ENCODE measurements at places on chromosomes 12 and 14.

- DNase-seq: no peak
These were observed 1.1 kb downstream of the NUMB start for GRCh38 chr14:73457041-73457923.

DNA sequence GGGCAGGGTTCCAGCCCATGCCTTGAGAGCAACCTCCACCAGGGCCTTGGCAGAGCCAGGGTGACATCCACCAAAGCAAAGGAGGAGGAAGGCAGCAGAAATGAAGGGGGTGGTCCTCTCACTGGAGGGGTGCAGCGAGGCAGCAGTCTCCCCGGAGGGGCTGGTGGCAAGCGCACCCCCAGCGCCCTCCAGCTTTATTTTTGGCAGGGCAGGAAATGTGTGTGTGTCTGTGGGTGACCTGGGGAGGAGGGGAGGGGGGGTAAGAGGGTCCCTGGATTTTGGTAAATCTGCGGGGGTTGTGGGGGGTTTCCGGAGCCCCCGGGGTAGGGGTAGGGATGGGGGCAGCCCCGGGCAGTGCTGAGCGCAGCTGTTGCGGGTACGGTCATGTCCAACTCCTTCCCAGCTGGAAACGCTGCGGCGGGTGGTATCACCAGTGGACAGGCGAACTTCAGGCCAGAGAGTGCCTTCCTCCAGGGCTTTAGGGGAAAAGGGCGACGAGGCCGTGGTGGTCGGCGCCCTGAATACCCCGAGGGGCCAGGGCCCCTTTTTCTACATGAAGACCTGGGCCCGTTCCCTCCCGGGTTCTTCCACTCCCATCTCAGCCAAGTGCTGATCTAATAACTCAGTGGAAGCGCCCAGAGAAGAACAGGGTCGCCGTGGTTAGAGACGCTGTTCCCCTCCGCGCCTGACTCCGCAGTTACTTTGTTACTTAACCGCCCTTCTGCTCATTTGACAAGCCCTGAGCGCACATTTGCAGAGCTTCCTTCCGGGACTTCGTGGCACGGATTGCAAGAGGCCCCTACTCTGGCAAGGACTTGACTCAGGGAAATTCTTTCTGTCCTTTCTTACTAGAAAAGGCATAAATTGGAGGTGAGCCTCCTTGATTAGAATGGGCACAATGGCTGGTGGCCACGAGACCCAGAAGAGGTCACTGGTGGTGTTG, 55.2 kb downstream of the FOS start:
- peak; percentile 20 for DNase-seq

DNA sequence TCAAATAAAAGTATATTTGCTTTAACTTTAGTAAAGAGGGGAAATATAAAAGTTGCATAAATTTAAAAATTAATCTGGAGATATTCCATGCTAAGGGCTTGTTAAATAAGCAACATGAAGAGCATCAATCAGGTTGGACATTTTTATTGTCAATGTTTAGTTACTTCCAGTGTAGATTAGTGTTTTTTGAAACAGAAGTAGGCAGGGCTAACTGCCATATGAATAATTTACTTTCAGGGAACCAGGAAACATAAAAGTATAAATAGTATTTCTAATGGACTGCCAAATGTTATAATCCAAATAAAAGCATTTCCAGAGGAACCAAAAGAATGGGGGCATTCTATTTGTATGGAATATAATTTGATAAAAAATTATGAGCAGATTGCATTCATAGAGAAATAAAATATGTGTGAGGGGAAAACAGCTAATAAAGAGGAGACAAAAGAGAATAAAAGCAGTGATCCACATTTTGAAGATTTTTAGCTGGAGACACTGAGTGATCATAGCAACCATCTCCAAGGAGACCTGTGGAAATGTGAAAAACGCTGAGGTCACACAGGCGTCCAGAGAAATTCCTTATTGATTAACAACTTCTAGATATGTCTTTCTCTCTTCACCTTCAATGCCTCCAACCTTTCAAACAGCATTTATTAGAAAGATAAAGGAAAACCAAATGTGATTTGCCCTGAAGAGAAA, 70.8 kb downstream of the SRGAP1 start:
- DNase-seq: no peak

DNA sequence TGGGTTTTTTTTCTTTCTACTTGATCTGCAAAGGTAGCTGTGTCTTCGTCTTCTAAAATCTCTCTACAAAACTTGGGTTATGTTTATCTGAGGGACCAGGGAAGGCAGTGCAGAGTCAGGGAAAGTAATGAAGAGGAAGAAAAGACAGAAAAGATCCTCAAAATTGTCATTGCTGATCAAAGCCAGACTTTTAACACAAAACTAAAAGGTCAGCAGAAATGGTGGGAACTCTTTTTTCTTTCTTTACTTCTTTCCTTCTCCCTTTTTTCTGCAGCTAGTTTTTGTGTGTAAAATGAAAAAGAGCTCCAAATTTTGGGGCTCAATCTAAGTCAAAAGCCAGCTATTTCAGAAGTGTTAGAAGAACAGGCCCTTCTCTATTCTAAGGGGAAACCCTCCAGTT, 11.9 kb downstream of the DPF3 start:
- DNase-seq: no peak

- DNase-seq: no peak
These were observed 22.8 kb downstream of the C14orf132 start for GRCh38 chr14:96062010-96062409.

DNA sequence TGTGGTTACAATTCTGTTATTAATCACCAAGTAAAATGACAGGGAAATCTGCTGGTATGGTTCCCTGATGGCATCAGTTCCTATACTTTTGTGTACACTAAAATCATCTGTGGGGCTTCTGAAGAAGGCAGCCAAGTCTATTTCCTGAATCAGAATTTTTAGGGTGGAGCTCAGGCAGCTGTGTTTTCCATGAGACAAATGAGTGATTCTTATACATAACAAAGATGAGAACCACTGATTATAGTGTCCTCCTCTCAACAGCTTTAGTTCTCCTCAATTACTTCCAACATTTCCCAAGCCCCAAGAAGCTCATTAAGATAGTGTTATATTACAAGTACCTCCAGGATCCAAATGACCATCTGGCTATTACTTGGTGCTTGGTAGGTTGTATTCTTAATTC, 64.5 kb upstream of the USP44 start:
- DNase-seq: no peak

DNA sequence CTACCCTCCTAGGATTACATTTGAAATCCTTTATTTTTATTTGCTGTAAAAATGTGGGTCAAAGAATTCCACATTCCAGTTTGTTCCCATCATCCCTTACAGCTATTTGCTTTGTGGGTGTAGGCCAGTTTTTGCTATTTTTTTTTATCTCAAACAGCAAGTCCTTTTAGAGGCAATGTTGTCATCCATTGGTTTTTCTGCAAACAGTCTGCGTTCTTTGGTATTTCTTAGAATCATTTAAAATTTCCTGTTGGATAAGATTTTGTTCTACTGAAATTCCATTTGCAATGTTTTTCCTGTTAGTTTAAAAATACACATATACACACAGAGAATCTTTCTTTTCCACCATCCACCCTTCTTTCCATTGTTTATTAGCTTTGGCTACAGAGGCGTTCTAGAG, 53.3 kb upstream of the STK38L start:
- no peak for DNase-seq

- no peak for DNase-seq
These were observed 23.0 kb downstream of the ISCA2 start for GRCh38 chr14:74516451-74517160.

DNA sequence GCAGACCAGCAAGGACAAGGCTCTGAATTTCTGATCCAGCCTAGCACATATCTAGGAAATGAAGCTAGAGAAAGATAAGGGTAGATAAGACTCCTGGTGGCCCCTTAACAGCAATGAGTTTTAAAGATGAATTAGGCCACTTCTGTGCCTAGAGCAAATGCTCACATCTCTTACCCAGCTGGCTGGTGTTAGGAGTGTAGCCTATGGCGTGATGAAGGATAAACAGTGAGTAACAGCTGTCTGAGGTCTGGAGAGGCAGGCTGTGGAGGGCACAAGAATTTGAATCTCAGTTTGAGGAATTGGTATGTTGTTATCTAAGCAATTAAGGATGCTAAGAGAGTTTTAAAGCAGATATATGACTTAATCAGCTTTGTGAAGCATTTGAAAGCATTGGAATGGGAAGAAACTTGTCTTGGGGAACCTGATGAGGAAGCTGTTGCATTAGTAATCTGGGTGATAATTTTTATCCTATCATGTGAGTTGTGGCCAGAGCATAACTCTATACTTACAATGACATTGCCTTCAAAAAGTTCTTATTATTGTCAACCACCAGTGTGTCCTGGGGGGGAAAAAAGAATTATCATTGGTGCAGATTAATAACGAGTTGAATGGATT, 161.8 kb downstream of the SRGAP1 start:
- DNase-seq: no peak

DNA sequence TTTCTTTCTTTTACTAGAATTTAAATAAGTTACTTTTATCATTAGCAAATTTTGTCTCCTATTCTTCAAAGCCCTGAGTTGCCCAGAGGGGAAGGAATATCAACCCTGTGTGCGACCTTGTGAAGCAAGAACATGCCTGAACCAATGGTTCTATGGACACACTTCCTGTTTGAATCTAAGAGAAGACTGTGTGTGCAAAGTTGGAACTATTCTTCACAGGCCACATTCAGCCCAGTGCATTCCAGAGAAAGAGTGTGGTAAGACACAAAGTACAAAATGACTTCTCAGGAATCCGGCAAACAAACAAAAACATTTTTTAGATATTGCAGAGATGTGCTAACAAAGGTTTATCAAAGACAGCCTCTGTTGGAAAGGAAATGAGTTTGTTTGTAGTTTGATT, 90.8 kb upstream of the PTPRQ start:
- no peak for DNase-seq

DNA sequence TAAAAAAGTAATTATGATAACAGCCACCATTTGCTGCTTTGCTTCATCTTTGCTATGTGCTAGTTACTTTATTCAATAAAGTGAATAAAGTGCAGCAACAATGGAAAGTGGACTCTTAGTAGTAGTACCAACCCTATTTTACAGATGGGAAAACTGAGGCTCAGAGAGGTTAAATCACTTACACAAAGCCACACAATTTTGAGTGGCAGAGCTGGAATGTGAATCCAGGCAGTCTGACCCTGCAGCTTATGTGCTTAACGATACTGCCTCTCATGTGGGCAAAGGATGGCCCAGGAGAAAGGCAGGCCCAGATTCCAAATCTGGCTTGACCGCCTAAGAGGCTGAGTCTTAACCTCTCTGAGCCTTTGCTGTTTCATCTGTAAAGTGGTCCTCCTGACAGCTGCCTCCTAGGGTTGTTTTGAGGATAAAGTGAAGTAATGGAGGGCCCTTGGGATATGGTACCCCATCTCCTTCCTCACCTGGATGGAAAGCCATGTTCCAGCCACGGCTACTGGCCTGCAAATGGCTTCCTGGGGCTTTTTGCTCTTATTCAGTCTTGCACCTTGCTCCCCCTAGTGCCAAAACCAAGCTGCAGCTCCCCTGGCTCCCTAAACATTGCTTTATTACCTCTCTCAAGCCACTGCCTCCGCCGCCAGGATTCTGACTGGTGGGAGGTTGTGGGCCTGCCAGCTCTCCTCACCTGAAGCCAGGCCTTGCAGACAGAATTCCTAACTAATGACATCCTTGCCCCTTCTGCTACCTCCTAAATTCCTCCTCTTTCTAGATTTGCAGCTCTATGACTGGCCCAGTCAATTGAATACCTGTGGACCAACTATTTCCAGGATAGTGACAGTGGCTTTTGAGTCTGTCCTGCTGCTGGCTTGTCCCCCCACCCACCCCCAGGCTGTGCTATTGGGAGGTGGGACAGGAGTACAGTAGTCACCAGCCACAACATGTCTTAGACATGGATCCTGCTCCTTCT, 283.3 kb upstream of the PWP1 start:
- peak; percentile 20 for DNase-seq

- DNase-seq: no peak
These were observed 366.0 kb upstream of the RGS6 start for GRCh38 chr14:71566276-71566675.

DNA sequence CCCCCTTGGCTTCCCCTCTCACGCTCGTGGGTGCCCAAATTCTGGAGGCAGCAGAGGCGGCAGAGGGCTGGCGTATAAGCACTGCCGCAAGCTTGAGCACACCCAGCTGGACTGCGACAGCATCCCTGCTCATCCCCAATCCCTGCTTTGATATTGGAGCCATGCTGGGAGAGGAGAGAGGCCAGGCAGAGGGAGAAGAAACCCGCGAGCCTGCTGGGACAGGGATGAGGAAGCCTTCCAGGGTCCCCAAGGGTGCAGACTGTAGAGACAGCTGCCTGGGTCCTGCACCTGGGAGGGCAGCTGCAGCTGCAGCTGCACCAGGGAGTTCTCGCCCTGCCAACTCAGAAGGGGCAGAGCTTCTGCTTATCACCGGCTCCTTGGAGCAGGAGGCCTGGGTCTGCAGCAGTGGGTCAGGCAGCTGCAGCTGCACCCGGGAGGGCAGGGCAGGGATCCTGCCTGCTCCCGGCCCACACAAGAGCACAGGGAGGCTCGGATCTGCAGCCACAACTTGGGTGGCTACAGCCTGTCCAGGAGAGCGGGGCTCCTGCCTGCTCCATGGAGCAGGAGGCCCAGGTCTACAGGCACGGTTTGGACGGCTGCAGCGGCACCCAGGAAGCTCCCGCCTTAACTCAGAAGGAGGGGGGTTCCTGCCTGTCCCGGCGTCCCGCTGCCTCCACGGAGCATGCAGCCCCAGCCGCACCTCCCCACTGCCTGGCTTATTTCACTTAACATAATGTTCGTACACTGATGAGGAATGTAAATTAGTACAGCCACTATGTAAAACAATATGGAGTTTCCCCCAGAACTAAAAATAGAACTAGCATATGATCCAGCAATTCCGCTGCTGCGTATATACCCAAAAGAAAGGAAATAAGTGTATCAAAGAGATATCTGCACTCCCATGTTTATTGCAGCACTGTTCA, 60.4 kb upstream of the SGPP1 start:
- DNase-seq: no peak

GRCh38 chr12:117444781-117445180, 83.4 kb upstream of the NOS1 start:
- DNase-seq: no peak

- no peak for DNase-seq
These were observed 75.0 kb downstream of the BICD1 start for GRCh38 chr12:32181498-32182175.

GRCh38 chr12:27012239-27012981, 1.8 kb downstream of the TM7SF3 start:
- DNase-seq: no peak

DNA sequence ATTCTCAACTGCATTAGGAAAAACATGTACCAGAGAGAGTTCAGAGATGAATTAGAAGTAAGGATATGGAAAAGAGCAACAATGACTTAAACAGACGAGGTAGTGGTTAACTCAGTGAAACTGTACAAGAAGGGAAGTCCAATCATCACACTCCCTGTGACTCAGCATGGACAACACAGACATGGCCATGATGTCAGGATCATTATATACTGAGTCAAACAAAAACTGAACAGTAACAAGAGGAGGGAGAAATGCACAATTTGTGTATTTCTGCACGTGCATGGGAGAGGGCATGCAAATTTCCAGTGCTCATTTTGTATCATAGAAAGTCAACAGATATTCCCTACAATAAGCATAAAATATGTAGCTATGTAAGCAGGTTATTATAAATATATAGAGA, 1037.8 kb downstream of the BCL11B start:
- DNase-seq: no peak

- DNase-seq: no peak
These were observed 2.8 kb downstream of the FBXL14 start for GRCh38 chr12:1591543-1591942.
